ENCODE measurements at places on chromosomes 2 and 18. TPM values are rescaled to one million over a fixed set of nuclear protein-coding genes. Genes with fewer than 3 reads are reported as not detected.

DNA sequence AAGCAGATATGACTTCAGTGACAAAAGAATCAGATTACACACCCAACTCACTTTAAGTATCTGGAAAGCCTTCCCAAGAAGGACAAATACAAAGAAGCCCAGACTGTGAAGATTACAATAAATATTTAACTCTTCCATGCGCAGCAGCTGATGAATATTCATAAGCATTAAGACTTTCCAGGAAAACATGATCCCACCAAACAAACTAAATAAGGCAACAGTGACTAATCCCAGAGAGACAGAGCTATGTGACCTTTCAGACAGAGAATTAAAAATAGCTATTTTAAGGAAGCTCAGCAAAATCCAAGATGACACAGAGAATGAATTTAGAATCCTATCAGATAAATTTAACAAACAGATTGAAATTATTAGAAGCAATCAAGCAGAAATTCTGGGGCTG, 108.2 kb upstream of the UBE2E3 start:
- DNase-seq: no peak

The NEU4 gene
- total RNA-seq: 1.1 TPM

The NEURL3 gene
- not detected for total RNA-seq

The LRATD1 gene
- 0.67 TPM for total RNA-seq

DNA sequence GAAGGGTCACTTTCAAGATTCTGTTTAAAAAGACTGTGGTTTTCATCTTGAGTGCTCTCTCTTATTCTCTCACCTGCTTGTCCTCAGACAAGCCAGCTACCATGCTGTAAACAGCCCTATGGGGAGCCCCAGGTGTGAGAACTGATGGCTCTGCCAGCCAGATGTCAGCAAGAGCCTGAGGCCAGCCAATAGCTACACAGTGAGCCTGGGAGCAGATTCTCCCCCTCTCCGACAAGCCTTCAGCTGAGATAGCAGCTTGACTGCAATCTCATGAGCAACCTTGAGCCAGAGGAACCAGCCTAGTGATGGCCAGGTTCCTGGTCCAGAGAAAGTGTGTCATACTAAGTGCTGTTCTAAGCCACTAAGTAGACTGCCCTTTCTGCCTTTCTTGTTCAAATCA, 272.1 kb downstream of the NAPG start:
- no peak for DNase-seq

The SMAD7 gene
- total RNA-seq: 56.2 TPM

The RAD51AP2 gene
- total RNA-seq: not detected

- no peak for DNase-seq
These were observed 348.9 kb downstream of the HRH4 start for GRCh38 chr18:24809173-24809950.

DNA sequence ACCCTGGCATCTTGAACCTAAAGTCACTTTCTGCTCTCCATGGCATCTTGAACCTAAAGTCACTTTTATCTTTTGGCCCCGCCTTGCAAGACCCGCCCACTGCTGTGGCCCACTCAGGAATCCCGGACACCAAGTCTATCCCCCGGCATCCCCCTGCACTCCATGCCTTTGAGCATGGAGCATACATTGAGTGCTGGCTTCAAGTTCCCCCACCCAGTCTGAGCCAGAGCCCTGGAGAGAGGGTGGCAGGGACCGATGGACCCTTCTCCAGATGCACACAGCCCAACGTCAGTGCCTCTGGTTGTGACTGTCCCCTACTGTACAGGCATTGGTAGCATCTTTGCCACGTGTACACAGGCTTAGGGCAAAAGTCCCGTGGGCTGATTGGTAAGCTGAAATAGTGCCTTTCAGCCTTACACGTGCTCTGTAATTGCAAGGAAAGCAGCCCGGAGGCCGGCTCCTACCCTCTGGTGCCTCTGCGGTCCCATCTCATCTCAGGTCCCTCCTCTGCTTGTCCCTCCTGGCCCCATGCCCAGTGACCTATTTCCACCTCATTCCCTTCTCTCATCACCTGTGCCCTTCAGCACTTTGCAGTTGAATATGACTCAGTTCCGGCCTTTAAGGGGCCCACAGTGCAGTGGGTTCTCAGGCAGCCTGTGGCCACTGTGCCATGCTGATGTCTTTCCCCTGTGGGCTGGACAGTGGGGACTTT, 154.0 kb downstream of the INHBB start:
- DNase-seq: no peak

DNA sequence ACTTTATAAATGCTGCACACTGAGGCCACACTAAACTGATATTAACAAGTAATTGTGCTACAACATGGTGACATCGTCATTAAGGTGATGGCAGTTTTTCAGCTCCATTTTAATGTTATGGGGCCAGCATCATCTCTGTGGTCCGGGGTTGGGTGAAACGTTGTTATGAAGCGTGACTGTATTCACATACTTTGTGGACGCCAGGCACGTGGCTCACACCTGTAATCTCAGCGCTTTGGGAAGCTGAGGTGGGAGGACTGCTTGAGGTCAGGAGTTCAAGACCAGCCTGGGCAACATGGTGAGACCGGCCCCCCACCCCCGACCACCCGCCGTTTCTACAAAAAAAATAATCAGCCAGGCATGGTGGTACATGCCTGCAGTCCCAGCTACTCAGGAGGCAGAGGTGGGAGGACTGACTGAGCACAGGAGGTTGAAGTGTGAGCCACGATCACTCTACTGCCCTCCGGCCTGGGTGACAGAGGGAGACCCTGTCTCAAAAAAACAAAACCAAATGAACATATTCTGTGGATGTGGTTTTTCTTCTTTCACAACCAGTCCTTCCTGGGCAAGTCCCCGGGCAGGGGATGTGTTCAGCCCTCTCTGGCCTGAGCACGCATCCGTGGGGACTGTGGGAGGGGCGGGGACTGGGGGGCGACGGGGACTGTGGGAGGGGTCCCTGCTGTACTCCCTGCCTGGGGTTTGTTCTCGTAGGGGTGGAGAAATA, 12.9 kb upstream of the GAL3ST2 start:
- DNase-seq: peak; percentile 60

The ZBTB7C gene
- total RNA-seq: 14.2 TPM

The FAM228A gene
- total RNA-seq: 3.2 TPM

DNA sequence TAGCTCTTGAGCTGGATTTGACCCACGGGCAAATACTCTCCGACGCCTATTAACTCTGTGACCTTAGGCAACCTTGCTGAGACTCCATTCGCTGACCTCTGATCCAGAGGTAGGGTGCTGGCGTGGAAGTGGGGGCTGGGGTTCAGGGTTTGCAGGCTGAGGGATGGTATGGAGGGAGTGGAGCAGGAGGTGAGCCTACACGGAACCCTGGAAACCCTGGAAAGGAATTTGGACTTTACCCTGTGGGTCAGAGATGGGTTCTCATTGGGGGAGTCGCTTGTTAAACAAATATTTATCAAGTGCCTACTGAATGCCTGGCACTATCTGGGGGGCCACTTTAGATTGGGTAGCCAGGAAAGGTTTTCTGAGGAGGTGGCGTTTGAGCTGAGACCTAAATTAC, 58.2 kb upstream of the FZD7 start:
- DNase-seq: no peak

- no peak for DNase-seq
These were observed 118.1 kb upstream of the CXCR4 start for GRCh38 chr2:136236019-136236418.

DNA sequence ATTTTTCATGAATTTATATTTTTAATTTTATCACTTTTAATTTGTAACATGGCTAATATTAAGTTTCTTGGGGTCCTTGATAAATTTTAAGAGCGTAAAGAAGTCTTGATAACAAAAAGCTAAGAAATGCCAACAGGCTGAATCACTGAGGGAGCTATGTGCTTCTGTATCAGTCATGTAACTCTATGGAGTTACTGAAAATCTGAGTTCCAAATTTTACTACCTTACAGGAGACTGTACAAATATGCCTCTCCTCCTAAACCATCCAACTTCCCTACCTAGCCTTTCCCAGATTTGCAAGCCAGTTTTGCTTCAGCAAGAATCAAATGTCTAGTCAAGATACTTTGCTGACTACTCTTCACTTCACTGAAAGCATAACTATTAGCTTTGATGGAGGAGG, 35.7 kb downstream of the FEZ2 start:
- DNase-seq: no peak

DNA sequence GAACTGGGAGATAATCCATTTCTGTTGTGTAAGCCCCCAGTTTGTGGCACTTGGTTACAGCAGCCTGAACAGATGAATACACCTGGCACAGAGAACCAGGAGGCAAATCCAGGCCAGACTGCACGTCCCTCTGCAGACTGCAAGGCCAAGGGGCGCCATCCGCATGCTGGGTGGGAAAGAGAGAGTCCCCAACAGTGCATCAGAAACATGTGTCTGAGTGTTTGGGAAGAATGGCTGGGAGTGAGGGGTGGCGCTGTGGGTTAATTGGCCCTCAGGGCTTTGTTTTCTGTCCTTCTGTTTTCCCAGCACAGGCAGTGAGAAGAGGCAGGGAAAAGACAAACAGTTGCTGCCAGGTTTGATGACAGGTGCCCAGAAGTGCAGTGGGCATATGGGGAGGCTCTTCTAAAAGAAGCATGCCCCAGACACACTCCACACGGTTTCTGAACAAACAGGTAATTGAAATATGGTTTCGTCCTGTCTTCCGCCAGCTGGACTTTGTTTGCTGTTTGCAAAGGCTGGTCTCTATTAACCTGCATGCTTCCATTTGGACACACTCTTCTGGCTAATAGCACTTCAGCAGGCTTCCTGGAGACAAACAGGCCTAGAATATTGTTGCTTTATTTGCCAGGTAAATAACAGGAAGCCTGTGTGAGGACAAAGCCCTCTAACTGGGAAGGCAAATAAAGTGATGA, 43.4 kb upstream of the SEC11C start:
- no peak for DNase-seq

The APLF gene
- 6.4 TPM for total RNA-seq

- DNase-seq: no peak
These were observed 93.2 kb downstream of the SOCS6 start for GRCh38 chr18:70382017-70382416.

The CPO gene
- total RNA-seq: 0.84 TPM

The TMEM169 gene
- 0.45 TPM for total RNA-seq

The MC5R gene
- total RNA-seq: not detected

The BOLL gene
- not detected for total RNA-seq

GRCh38 chr2:66387016-66387753, 47.7 kb upstream of the MEIS1 start:
- no peak for DNase-seq

DNA sequence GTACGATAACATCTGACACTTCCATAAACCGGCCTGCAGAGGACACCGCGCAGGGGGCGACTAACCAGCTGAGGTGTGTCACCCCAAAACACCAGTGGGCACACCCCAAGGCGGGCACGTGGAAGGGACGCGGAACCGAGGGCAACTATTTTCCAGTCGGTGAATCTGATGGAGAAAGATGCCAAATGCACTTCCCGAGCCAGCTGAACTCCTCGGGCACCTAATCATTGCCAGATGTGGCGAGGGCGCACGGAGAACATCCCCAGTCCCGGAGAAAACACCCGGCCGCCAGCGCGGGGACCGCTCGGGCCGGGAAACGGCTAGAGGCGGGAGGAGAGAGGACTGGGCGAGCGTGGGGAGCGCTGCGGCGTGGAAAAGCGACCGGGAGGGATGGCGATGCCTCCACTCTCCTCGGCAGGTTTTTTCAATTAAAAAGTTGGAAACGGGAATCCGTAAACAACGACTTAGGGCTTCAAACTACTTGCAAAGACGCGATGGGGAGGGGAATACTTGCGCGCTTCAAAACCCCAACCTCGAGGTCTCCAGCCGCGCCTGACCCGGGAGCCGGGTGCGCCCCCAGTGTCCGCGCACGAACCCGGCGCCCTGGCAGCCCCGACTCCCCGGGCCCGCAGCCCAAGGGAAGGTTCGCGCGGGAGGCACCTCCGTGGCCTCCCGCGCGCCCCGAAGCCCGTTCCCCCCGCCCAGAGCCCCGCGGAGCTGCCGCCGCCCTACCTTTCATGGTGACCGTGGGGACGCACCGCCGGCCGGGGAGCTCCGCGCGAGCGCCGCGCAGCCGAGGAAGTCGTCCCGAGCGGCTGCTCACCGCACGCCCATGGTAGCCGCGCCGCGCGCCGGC, 497 bp downstream of the COLEC12 start:
- no peak for DNase-seq

DNA sequence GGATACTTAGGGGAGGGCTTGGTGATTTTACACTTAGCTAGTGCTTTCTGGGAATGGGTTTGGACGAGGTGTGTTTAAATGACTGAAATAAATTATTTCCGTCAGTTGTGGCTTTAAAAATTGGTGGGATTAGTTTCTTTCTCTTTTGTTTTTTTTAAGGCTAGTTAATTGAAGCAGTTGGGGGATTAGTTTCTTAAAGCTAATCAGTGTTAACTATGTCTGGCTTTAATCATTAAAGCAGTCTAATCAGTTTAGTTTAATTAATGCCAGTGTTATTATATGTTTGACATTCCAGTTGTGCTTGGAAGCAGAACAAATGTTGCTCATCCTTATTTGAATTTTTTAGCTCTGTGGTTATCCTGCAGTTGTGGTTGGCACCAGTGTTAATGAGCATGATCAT, 10.2 kb downstream of the MTA3 start:
- DNase-seq: no peak

- DNase-seq: no peak
These were observed 98.7 kb downstream of the EPHA4 start for GRCh38 chr2:221473451-221473850.

The C2orf15 gene
- total RNA-seq: 0.32 TPM

- DNase-seq: no peak
These were observed 718.8 kb downstream of the DPP10 start for GRCh38 chr2:115161081-115161770.

DNA sequence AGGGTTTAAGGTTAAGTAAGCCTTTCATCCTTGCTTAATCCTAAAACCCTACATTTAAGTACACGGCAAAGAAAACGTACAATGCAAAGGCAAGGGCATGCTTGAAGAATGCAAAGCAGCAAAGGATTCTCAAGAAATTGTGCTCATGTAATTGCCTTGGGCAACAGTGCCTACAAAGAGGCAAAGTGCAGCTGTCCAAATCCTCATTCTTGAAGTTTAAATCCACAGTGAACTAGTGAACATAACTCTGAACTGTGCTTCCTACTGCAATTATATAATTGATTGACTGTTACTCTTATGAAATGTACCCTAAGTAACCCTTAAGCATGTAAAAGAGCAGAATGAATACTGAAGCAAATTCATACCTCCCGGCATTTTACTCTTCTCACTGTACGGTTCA, 85.4 kb downstream of the MAP3K20 start:
- no peak for DNase-seq

GRCh38 chr2:175441181-175441761, 259.8 kb upstream of the ATP5MC3 start:
- no peak for DNase-seq

DNA sequence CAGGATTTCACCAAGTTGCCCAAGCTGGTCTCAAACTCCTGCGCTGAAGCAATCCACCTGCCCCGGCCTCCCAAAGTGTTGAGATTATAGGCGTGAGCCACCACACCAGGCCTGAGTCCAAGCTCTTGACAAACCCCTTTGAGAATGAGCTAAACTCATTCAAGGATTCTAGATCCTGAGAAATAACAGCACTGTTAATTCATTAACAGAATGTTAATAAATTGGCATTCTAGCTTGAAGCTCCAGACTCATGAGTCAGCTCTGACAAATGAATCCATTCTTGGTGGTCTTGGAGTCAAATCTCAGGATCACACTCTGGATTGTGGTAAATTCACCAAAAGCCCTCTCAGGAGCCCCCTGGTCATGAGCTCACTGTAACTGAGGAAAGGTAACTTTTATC, 1.8 kb downstream of the NARS1 start:
- no peak for DNase-seq

- DNase-seq: no peak
These were observed 42.1 kb upstream of the TAF1B start for GRCh38 chr2:9800975-9801726.

The GAD1 gene
- not detected for total RNA-seq
